HFFc6 (cell line): ENCODE measurements at places on chromosomes 3 and 15.
A peak's percentile ranks its signal among the peaks of the same experiment; 100 is the strongest.

- no peak for DNase-seq
- H3K4me3 ChIP-seq, result no peak overlapping the region
- no peaks in the 10 kb centered on the region; the same call in 1 of the 2 replicates for H3K36me3 ChIP-seq
- H3K27me3 ChIP-seq, result no peaks in the 10 kb centered on the region; the same call in 1 of the 2 replicates
Measured at GRCh38 chr15:65535192-65535591, 4.9 kb downstream of the HACD3 start.

GRCh38 chr3:32990116-32990515, 38.7 kb downstream of the CCR4 start:
- H3K36me3 ChIP-seq, result no peaks in the 10 kb centered on the region
- H3K27ac ChIP-seq, result no peak overlapping the region
- no peaks in the 10 kb centered on the region for H3K4me1 ChIP-seq
- H3K27me3 ChIP-seq, result no peaks in the 10 kb centered on the region; the same call in none of the 2 replicates

- no peaks in the 10 kb centered on the region for H3K36me3 ChIP-seq
- peaks cover 53% of the 10 kb centered on the region for H3K4me1 ChIP-seq
- peak overlapping the region; percentile 65; the same call in 1 of the 2 replicates for H3K27ac ChIP-seq
- DNase-seq, result no peak
- no peak overlapping the region for H3K4me3 ChIP-seq
- no peaks in the 10 kb centered on the region; the same call in 1 of the 2 replicates for H3K27me3 ChIP-seq
Measured at GRCh38 chr3:131701153-131701770, 198.5 kb upstream of the MRPL3 start.

- peaks cover 91% of the 10 kb centered on the region for H3K36me3 ChIP-seq
- peaks cover 58% of the 10 kb centered on the region for H3K27me3 ChIP-seq
- peak overlapping the region; percentile 94 for H3K27ac ChIP-seq
- peaks cover 99% of the 10 kb centered on the region for H3K4me1 ChIP-seq
- DNase-seq, result peak; percentile 76
Measured at GRCh38 chr15:60358935-60359682, 38.7 kb downstream of the ANXA2 start.

DNA sequence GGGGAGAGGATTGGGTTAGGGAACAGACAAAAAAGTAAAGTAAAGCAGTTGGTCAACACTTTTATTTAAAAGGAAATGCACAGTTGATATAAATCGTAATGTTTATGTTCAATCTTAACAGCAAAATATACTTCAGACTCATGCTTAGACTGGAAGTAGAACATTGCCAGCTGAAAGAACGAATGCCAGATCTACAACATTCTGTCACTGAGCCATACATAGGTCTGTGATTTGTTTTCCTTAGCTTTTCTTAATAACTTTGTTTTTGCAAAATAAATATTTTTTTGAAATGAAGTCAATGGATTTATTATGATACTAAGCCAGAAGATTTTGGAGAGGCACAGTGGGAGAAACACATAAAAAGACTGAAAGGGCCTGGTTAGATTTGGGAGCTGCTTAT, 62.0 kb downstream of the LEKR1 start:
- no peak for DNase-seq
- peaks cover 14% of the 10 kb centered on the region for H3K36me3 ChIP-seq
- H3K27me3 ChIP-seq, result no peaks in the 10 kb centered on the region
- no peak overlapping the region for H3K27ac ChIP-seq
- no peak overlapping the region for H3K4me3 ChIP-seq

DNA sequence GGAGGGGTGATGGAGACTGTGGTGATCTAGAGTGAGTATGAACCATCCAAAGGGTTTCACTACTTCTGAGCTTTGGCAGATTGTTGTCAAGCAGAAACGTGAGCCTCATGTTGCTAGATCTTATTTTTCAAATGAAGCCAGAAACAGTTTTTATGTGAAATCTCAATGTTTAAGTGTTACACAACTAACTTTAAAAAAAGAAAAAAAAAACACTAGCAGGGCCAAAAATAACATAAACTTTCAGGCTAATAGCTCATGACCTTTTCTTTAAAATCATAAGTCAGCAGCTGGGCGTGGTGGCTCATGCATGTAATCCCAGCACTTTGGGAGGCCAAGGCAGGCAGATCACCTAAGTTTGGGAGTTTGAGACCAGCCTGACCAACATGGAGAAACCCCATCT, 2.1 kb upstream of the HTR3D start:
- H3K27ac ChIP-seq, result no peak overlapping the region
- H3K4me1 ChIP-seq, result no peaks in the 10 kb centered on the region
- H3K27me3 ChIP-seq, result peaks cover 15% of the 10 kb centered on the region
- H3K4me3 ChIP-seq, result no peak overlapping the region
- DNase-seq, result no peak

DNA sequence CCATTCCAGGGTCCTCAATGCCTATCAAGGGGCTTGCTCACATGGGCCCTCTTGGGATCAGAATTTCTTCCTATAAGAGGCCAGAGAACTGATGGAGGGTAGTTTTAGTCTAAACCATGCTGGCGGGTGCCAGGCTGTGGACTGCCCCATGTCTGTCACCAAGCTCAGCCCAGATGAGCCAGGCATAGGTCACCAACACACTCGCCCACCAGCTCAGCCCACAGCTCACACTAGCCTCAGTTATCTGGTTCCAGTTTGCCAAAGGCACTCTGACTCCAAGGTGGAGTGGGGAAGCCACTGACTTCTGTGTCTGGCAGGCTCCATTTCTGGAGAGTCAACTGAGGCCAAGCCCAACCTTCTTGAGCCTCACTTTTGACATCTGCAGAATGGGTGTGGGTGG, 50.7 kb upstream of the INSYN1 start:
- H3K27me3 ChIP-seq, result peaks cover 8% of the 10 kb centered on the region
- H3K4me3 ChIP-seq, result no peak overlapping the region
- H3K36me3 ChIP-seq, result no peaks in the 10 kb centered on the region
- DNase-seq, result no peak
- no peak overlapping the region for H3K27ac ChIP-seq

GRCh38 chr3:195885036-195885891, 23.1 kb downstream of the TNK2 start:
- H3K4me3 ChIP-seq, result no peak overlapping the region
- H3K27me3 ChIP-seq, result peaks cover 4% of the 10 kb centered on the region
- DNase-seq, result no peak

DNA sequence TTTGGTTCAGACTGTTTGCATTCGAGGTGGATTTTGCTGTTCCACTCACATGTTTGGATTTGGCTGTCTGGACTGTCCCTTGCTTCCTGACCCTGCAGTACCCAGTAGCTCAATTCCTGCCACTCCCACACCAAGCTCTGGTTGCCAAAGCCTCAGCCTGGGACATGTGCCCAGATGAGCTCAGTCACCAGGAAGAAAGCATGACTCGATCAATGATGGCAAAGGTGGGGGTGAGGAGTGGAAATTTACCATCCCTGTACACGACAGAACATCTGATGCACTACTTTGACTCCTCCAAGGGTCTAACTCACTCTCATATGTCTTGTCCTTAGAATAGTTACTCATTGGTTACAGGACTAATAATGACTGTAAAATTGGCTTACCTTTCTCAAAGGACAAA, 45.2 kb downstream of the ZNF385D start:
- peaks cover 18% of the 10 kb centered on the region for H3K4me1 ChIP-seq
- no peak overlapping the region; the same call in 1 of the 2 replicates for H3K4me3 ChIP-seq
- H3K36me3 ChIP-seq, result no peaks in the 10 kb centered on the region
- H3K27me3 ChIP-seq, result no peaks in the 10 kb centered on the region
- DNase-seq, result peak; percentile 74
- peak overlapping the region; percentile 27; the same call in 1 of the 2 replicates for H3K27ac ChIP-seq

- H3K36me3 ChIP-seq, result peaks cover 5% of the 10 kb centered on the region
- peaks cover 67% of the 10 kb centered on the region for H3K4me1 ChIP-seq
- no peaks in the 10 kb centered on the region; the same call in none of the 2 replicates for H3K27me3 ChIP-seq
- no peak for DNase-seq
- H3K27ac ChIP-seq, result no peak overlapping the region
Measured at GRCh38 chr15:62927196-62927595, 115.4 kb upstream of the TPM1 start.

GRCh38 chr3:131174752-131175151, 148.1 kb downstream of the NEK11 start:
- DNase-seq, result no peak
- no peak overlapping the region for H3K27ac ChIP-seq
- H3K4me1 ChIP-seq, result peaks cover 5% of the 10 kb centered on the region; the same call in 1 of the 2 replicates
- no peaks in the 10 kb centered on the region for H3K36me3 ChIP-seq
- no peaks in the 10 kb centered on the region for H3K27me3 ChIP-seq

- no peak overlapping the region for H3K27ac ChIP-seq
- H3K4me3 ChIP-seq, result no peak overlapping the region
- H3K4me1 ChIP-seq, result peaks cover 11% of the 10 kb centered on the region
- DNase-seq, result peak; percentile 54
- peaks cover 19% of the 10 kb centered on the region for H3K27me3 ChIP-seq
Measured at GRCh38 chr15:66269326-66270090, 16.0 kb upstream of the MEGF11 start.

DNA sequence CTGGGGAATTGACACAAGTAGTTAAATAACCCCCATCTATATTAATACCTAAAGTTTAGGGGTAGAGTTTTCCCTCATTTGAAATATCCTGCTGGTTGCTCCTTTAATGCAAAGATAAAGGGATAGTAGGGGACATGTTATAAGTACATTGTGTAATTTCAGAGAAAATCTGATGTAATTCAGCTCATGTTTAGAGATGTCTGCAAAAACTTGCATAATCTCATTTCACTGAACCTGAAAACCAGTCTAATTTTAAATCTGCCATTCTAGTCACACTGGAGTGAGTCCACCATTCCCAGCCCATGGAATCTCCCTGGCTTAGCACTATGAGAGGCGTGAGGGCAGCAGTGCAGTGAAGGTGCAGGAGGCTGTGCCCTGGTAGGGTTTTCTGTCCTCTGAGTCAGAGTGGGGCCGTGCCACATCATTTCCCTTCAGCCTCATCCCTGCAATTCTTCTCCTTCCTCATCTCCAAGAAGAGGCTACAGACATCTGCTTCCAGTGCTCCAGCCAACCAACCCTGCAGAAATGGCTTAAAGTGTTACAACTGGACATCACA, 246.3 kb upstream of the UMPS start:
- H3K4me3 ChIP-seq, result no peak overlapping the region
- peaks cover 23% of the 10 kb centered on the region for H3K27me3 ChIP-seq
- H3K36me3 ChIP-seq, result no peaks in the 10 kb centered on the region
- no peak for DNase-seq
- no peak overlapping the region for H3K27ac ChIP-seq
- H3K4me1 ChIP-seq, result no peaks in the 10 kb centered on the region

GRCh38 chr3:106823701-106824100, 553.5 kb upstream of the CCDC54 start:
- no peak overlapping the region for H3K4me3 ChIP-seq
- 0 out of 2 replicates have a peak, but pooled peaks cover 7% of the 10 kb centered on the region for H3K36me3 ChIP-seq
- peaks cover 57% of the 10 kb centered on the region for H3K4me1 ChIP-seq
- H3K27ac ChIP-seq, result no peak overlapping the region
- no peak for DNase-seq
- H3K27me3 ChIP-seq, result peaks cover 2% of the 10 kb centered on the region; the same call in 1 of the 2 replicates
